Femur (tissue), 1 donor: ENCODE measurements at places on chromosomes 4 and X.

GRCh38 chr4:115851918-115852766 lies 738.7 kb upstream of the NDST4 start:
- DNase-seq: no peak

DNA sequence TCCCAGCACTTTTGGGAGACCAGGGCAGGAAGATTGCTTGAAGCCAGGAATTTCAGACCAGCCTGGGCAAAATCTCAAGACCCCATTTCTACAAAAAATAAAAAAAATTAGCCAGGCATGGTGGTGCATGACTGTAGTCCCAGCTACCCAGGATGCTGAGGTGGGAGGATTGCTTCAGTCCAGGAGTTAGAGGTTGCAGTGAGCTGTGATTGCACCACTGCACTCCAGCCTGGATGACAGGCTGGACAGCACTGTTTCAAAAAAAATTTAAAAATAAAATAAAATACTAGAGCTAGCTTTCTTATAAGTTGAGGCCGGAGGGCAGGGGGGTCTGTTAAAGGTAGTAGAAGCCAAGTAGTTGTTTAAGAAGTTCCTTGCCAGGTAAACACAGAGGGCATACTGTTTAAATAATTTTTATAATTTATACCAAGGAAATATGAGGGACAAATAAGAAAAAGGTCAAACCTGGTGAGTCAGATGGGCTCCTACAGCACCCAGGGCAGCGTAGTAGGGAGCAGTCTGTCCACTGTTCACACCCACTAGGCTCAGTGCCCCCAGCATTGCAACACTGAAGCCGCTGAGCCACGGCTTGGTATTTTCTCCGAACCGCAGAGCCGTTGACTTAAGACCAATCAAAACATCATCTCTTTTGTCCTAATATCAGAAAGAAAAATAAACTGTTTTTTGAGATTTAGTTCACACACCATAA lies 17.3 kb downstream of the COQ2 start:
- no peak for DNase-seq

- no peak for DNase-seq
These were observed 19.0 kb downstream of the NELFA start for GRCh38 chr4:1989533-1990347.

GRCh38 chr4:151260526-151260925 lies 16.4 kb upstream of the PRSS48 start:
- DNase-seq: no peak

DNA sequence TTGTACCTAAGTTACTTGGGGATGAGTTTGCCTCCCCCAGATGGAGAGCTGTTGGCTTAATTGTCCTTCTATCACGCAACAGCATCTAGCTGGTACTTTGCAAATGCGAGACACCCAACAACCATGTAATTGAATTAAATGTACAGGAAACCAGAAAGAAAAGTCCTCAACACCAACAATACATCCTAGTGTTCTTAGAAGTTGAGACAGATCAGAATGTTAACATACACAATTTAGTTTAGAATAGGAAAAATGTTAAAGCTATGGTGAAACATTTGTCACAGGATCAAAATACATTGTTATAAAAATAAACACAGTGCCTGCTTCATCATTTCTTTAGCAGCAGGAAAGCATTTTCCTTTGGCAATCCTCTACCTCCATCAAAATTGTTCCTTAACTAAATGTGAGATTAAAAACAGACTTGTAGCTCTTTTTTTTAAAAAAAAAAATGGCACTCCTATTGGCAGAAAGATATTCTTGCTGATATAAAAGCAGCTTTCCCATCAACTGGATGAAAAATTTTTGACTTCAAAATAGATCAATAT lies 163.1 kb upstream of the MID1 start:
- no peak for DNase-seq

GRCh38 chr4:26206999-26207398 lies 113.8 kb upstream of the RBPJ start:
- no peak for DNase-seq

DNA sequence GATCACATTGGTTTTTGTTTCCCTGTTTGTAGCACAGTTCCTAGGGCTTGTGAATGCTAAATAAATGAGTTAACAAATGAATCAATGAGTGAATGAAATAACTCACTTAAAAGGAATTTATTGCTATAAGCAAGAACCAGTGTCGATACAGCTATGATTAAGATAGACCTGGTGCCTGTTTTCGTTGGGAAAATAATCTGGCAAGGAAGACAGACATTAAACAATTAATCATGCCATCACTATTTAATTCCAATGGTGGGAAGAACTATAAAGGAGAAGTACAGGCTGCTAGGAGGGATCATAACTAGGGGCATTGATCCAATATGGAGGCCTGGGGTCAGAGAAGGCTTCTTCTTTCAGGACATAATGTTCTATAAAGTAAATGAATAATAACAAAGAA lies 4.5 kb upstream of the CBR4 start:
- DNase-seq: no peak

GRCh38 chrX:48468693-48469691 lies 1.1 kb downstream of the SLC38A5 start:
- DNase-seq: no peak

- DNase-seq: no peak
These were observed 30.4 kb upstream of the CHRDL1 start for GRCh38 chrX:110825972-110826371.

GRCh38 chr4:103011378-103012025 lies 8.0 kb downstream of the SLC9B1 start:
- DNase-seq: no peak

DNA sequence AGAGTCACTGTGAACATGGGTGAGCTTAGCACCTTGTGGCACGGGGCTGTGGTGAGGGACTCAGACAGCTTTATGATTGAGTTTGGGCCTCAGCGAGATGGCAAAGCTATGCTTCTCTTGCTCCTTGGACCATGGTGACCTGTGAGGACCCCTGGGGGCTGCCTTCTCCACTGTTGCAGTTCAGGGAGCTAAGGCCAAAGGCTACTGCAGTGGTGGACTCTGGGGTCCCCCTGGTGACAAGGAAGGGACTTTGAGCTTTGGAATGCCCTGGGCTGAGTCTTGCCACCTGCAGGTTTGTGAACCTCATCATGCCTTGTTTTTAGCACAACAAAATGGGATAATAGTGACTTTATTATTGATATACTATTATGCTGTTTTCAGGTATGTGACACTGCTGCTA lies 36.5 kb downstream of the TBL1X start:
- DNase-seq: no peak

DNA sequence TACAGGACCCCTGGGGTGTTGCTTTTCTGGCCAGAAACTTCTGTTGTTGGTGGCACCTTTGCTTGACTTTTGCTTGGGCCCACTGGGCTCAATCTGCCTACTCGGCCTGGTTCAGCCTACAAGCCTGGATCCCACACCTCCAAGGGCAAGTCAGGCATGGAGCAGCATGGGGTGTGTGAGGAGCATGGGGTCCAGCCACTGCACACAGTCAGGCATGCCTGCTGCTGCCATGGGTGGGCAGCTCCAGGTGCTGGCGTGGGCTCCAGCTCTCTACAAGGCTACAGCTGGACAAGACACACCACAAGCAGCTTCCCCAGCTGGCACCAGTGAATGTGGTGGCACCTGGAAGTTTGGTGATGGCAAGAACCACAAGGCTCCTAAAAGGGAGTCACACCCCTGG lies 1683.1 kb upstream of the ADGRL3 start:
- no peak for DNase-seq

- DNase-seq: no peak
These were observed 47.2 kb upstream of the ELOVL6 start for GRCh38 chr4:110245577-110245976.

GRCh38 chr4:185138161-185138560 lies 4.9 kb upstream of the SLC25A4 start:
- no peak for DNase-seq

DNA sequence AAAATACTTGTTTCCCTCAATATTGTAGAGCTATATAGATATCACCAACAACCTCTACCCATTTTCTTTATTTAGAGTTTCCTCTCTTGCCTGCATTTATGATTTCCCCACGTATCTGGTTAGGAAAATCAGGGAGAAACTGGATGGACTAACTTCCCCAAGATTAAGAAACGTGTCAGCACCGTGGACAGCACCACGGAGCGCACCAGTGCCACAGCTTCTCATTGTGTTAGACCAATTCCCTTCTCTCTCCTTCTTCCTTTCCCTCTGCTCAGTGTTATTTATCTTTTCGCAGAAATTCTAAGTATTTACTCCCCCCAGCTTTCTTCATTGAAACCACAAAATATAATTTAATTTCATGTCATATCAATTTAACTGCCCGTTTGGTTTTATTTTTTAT lies 568.6 kb upstream of the BOD1L1 start:
- peak; percentile 56 for DNase-seq

GRCh38 chr4:41715155-41715554 lies 33.4 kb downstream of the PHOX2B start:
- DNase-seq: no peak

DNA sequence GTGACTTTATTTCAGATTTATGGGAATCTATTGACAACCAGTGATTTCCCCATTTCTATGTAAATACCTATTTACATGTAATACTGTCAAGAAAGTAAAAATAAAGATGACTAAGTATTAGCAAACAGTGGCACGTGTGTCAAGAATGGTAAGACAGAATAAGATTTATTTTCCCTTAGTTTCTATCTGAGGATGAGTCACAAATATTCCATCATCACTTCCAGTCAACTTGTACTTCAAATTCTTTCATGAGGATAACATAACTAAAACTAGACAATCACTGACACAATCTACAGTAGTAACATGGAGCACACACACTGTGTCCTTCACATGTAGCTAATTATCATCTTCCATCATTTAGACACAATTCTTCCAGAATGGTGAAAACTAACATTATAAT lies 625.3 kb upstream of the PCDH7 start:
- no peak for DNase-seq

DNA sequence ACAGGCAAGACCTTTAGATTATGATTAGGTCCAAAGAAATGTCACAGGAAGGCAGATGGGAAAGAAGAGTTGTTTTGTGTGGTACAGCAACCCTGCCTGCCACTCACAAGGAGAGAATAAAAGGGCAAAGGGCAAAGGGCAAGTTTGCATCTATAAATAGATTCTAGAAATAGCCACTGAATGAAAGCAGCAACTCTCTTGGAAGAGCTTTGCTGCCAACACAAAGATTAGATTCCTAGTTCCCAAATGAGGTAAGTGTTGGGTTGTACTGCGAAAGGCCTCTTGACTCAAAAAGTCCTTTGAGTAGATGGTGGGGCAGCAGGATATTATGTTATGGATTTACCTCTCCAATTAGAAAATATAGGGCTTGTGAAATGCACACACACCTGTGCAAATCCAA lies 61.2 kb downstream of the MOSPD2 start:
- DNase-seq: no peak

DNA sequence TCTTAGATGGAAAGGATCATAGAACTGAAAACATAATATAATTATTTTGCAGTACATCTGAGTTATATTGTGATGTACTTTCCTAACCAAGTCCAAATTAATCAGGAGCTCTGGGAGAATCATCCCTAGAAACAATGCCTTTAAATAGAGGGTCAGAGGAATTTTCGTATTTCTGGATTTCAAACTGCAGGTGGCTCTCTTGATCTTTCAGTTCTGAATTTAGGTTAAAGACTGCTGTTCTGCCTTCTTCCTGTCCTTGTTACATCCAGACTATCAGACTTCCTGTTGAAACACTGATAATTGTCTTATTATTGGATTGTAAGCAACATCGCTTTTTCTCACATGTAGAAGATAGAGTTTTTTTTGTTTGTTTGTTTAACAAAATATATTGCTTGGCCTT lies 142.7 kb downstream of the RPA4 start:
- DNase-seq: no peak

DNA sequence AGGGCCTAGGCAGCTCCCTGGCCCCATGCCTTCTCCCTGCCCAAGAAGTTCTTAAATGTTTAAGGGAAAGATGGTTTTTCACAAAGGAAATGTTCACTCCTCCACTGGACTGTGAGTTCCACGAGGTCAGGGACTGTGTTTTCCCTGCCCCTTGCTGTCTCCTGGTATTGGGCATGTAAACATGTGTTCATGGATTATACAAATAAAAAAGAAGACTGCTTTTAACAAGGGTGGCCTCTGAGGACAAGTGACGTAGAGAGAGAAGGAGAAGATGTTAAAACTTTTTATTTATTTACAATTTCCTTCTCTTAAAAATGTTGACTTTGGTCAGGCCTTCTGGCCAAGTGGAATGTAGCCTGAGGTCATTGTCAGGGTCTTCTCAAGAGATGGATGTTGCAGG lies 66.0 kb downstream of the FHDC1 start:
- DNase-seq: no peak

GRCh38 chr4:10096978-10097335 lies 19.6 kb downstream of the WDR1 start:
- no peak for DNase-seq

- no peak for DNase-seq
These were observed 8.6 kb downstream of the GALNT7 start for GRCh38 chr4:173177232-173177631.

- DNase-seq: no peak
These were observed 1.7 kb downstream of the SH3KBP1 start for GRCh38 chrX:19885732-19886131.

DNA sequence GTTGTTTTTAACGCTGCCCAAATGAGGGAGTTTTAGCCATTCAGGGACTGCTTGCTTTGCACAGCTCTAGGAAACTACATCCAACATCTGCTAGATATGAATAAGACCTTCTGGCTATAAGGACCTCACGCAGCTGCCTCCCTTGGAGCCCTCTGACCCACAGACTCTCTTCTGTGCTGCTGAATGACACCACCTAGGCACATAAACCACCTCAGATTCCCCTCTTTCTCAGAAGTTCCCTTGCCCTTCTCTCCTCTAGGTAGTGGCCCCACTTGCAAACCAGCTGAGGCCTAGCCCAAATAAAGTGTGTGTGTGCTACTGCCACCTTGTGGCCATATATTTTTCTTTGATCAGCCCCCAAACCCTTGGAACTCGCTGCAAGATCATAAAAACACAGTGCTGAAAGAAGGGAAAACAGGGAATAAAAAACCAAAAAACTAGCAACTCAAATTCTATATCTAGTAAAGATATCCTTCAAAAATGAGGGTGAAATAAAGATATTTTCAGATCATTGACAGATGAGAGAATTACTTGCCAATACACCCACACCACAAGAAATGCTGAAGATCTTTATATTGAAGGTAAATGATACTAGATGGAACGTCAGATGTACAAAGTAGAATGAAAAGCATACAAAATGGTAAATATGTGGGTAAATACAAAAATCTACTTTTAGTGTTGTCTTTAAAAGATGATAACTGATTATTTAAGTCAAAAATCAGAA lies 265.9 kb downstream of the ADAMTS3 start:
- peak; percentile 35 for DNase-seq

- no peak for DNase-seq
These were observed 43.4 kb downstream of the C4orf51 start for GRCh38 chr4:145723336-145723735.

- DNase-seq: no peak
These were observed 1231.3 kb upstream of the PRKX start for GRCh38 chrX:4944767-4945166.

DNA sequence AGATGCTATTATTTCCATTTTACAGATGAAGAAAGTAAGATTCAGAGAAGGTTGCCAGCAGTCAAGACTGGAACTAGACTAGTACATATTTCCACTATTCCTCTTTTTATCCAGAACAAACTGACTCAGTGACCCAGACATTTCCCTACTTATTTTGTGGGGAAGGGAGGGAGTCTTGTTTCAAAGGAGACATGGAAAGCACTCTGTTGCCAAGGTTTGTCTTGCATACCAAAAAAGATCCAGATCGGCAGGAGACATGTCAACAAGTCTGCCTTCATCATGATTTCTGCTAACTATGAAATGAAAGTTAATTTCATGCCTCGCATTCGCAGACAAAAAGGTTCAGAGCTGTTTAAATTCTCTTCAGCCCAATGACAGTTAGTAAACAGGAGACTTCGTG lies 328.3 kb downstream of the DHX15 start:
- DNase-seq: no peak
